ENCODE measurements at places on chromosomes 2 and 18.

- DNase-seq = no peak
Observed at GRCh38 chr2:227186751-227187150, 22.3 kb downstream of the COL4A3 start.

GRCh38 chr2:185475914-185476313 lies 262.7 kb upstream of the FSIP2 start:
- peak; percentile 61 for DNase-seq

- DNase-seq = peak; percentile 55
Observed at GRCh38 chr2:60531701-60532133, 21.7 kb downstream of the BCL11A start.

DNA sequence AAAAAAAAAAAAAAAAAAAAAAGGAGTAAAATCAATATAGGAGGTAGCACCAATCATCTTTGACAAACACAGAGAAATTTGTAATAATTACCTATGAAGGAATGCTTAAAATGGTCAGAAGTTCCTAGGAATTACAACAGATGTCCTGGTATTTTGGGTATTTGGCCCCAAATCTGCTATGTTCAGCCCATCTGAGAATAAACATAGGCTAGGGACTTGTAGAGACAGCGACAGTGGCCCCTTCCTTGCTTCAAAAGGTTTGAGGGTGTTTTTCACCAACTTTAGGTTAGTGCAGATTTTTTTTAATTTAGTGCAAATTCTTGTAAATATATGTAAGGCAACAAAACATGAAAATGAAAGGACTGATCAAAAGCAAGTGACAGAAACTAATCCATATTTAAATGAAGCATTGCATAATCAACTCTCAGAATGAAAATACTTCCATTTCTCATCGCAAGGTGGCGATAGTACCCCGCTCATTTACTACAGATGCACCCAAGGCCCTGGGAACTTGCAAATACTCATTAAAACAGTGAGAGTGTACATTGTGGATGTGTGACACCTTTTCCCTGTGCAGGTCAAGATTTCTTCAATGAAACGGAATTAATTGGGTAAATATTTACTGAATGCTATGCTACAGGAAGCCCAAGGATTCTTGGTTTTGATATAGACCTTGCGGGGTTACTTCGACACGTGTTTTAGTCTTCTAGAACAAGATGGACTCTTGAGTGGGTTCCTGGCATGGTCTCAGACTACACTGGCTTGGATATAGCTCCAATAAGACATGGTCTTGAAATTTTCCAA lies 44.6 kb downstream of the FAM124B start:
- DNase-seq = peak; percentile 70

GRCh38 chr2:43454791-43455190 lies 141.0 kb downstream of the THADA start:
- no peak for DNase-seq

GRCh38 chr18:10890022-10890421 lies 259.3 kb downstream of the PIEZO2 start:
- DNase-seq = no peak

DNA sequence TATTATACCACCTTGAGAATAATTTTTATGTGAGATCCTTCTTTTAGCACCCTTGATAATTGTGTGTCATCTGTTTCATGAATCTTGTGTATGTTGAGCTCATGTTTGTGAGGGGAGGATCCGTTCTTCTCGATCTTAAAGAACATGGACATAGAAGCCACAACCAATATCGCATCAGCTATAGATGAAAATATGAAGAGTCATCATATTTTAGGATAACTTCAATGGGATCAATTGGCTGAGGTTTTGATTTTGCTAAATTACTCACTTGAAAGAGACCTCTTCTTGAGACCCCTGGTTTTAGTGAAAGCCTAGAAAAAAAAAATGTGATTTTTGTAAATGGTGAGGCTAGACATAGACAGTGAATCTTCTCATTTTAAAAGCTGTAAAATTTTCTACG lies 385.3 kb upstream of the NRP2 start:
- DNase-seq = no peak

GRCh38 chr18:57311472-57311871 lies 40.9 kb upstream of the ST8SIA3 start:
- DNase-seq = no peak

GRCh38 chr2:210888035-210888434 lies 331.6 kb downstream of the CPS1 start:
- no peak for DNase-seq

GRCh38 chr2:64085936-64086335 lies 58.3 kb downstream of the PELI1 start:
- DNase-seq = no peak

DNA sequence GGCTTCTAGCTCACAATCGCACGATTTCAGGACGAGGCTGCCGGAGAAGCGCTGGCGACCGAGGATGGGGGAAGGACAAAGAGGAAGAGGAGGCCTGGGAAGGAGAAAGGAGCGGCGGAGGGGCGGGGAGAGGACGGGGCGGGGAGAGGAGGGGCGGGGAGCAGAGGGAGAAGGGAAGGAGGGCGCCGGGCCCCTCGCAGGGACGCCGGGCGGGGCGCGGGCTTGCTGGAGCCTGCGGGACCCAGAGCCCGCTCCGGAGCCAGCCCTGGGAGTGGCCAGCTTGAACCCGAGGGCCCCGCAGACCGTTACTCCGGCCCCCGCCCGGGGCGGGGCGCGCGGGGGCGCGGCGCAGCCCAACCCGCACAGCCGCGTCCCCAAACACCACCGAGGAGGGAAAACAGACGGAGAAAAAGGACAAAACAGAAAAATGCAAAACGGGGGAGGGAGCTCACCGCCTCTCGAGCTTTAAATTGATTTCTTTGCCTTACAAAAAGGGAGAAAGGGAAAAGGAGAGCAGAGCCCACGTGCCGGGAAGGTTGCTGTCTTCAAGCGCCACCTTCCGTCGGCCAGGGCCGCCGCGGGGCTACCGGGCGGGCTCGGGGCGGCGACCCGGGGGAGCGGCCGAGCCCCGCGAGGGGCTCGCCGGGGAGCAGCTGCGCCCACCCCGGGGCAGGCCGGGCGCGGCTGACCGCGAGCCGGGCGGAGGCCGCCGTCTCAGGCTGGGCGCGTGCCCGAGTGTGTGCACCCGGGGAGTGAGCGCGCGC lies 781 bp upstream of the SOX11 start:
- peak; percentile 96 for DNase-seq

DNA sequence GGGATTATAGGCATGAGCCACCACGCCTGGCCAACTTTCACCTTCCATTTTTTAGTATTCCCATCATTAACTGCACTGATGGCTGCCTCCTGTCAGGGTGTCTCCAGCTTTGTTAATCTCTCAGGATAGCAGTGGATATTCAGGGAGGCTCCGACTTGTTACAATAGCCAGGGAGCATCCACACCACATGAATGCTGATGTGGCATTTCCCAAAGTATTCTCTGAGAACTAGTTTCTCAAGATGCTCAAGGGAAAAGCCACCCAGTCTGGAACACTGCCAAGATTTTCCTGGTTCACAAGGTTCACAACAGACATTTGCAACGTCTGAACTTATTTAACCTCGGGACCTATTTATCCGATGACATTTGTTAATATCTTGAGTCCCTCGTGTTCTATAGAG lies 33.8 kb downstream of the ZNF519 start:
- DNase-seq = no peak

- no peak for DNase-seq
Observed at GRCh38 chr18:25873833-25874232, 216.6 kb downstream of the SS18 start.

- no peak for DNase-seq
Observed at GRCh38 chr2:30704309-30705020, 102.8 kb downstream of the CAPN13 start.

DNA sequence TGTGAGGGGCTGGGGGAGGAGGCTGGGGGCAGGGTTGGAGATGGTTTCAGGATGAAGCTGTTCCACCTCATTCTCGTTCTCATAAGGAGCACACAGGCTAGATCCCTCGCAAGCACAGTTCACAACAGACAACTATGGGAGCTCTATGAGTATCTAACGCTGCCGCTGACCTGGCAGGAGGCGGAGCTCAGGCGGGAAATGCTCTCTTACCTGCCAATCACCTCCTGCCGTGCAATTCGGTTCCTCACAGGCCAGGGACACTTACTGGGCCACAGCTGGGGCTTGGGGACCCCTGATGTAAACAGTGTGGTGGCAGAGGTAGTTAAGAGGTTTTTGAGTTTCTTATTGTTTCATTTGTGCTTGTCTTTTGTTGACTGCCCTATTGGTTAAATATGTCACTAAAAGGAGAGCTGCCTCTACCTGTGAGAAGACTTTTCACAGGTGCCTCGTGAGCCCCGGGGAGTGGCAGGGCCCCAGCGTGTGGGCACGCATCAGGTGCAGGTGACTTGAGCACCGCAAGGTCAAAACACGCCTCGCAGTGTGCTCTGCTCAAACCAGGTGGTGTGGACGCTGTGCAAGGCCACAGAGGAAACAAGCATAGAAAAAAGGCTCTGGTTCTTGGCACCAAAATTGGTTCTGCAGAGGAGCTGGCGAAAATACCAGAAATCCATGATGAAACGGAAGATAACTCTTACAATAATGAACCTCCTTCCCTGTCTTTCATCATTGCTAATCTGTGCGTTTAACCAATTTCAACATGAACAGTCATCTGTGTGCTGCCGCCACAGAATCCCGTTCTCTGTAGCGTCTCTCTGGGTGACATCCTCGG lies 10.2 kb downstream of the MLPH start:
- DNase-seq = no peak

- DNase-seq = no peak
Observed at GRCh38 chr2:138757384-138757783, 22.8 kb downstream of the NXPH2 start.

GRCh38 chr2:85503168-85503850 lies 35.7 kb upstream of the MAT2A start:
- no peak for DNase-seq

DNA sequence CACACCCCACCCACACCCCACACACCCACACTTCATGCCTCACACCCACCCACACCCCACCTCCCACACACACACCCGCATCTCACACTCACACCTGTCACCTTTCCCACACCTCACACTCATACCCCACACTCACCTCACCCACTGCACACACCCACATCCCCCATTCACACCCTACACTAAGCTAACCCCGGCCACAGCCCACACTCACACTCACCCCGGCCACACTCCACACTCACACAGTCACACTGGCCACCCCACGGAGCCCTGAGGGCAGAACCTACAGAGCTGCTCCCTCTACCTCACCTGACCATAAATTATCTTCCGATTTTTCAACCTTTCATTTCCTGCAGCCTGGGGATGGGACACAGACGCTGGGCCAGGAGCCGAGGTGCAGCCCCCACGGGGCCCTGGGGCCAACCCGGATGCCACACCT lies 241.3 kb downstream of the HDAC4 start:
- DNase-seq = no peak

DNA sequence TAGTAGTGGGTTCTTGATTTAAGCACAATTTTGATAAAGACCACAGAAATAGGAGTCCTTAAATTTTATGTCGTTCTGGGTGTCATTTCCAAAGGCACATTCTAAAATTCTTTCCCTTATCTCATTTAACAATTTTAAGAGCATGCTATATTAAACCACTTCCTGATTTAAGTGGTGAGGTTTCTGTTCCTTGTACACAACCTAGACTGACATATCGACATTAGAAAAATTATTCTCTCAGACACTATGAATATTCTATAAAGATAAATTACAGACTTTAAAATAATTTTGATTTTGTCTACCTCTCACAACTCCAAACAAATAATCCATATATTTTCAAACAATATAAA lies 923.8 kb downstream of the LRP1B start:
- DNase-seq = no peak

DNA sequence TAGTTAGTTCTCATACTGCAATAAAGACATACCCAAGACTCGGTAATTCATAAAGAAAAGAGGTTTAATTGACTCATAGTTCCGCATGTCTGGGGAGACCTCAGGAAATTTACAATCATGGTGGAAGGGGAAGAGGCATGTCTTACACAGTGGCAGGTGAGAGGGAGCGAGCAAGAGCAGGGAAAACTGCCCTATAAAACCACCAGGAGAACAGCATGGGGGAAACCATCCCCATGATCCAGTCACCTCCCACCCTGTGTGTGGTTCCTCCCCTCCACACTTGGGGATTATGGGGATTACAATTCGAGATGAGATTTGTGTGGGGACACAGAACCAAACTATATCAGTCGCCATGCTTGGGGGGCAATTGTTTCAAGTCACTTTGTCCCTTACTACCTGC lies 1.1 kb upstream of the SSB start:
- no peak for DNase-seq

GRCh38 chr2:41990688-41991087 lies 57.1 kb upstream of the PKDCC start:
- no peak for DNase-seq

DNA sequence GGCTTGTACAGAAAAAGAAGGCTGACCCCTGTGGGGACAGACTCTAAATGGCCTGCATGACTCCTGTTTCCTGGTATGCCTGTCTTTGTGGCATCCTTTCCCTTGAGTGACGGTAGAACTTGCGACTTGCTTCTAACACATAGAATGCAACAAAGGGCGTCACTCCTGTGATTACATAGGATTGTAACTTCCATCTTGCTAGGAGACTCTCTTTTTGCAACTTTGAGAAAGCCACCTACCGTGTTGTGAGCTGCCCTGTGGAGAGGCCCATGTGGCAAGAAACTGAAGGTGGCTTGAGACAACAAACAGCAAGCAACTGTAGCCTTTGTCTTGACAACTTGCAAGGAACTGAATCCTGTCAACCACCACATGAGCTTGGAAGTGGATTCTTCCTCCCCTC lies 46.5 kb downstream of the THNSL2 start:
- no peak for DNase-seq

- DNase-seq = no peak
Observed at GRCh38 chr2:2271469-2271941, 59.6 kb downstream of the MYT1L start.

GRCh38 chr18:74569401-74569800 lies 28.3 kb upstream of the ZNF407 start:
- DNase-seq = no peak

DNA sequence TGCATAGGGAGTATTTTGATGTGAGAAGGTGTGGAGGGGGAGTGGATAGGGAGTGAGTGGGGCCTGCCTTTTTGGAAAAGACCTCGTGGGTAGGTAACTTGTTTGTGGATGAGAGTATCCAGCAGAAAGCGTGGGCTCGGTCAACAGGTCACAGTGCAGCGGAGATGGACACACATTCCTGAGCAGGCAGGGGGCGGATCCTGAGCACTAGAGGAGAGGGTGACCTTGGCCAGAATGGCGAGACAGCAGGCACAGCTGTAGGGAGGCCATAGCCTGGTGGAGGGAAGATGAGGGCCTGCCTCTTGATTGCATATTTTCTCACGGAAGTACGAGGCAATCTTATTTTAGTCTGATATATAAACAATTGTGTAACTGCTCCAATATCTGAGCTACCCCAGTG lies 3.6 kb upstream of the MC2R start:
- no peak for DNase-seq

GRCh38 chr2:212424082-212424481 lies 114.5 kb downstream of the ERBB4 start:
- DNase-seq = no peak

- no peak for DNase-seq
Observed at GRCh38 chr2:157159221-157159934, 98.1 kb upstream of the GALNT5 start.
